ENCODE measurements at places on chromosomes 16 and 17. TPM values are rescaled to one million over a fixed set of nuclear protein-coding genes. Genes with fewer than 3 reads are reported as not detected.

Gene SBK1
- 13.0 TPM for total RNA-seq

Gene C16orf89
- not detected for total RNA-seq

Gene SAMD14
- total RNA-seq: 0.53 TPM

- no peak for DNase-seq
These were observed 79.3 kb downstream of the BANP start for GRCh38 chr16:88030498-88030897.

DNA sequence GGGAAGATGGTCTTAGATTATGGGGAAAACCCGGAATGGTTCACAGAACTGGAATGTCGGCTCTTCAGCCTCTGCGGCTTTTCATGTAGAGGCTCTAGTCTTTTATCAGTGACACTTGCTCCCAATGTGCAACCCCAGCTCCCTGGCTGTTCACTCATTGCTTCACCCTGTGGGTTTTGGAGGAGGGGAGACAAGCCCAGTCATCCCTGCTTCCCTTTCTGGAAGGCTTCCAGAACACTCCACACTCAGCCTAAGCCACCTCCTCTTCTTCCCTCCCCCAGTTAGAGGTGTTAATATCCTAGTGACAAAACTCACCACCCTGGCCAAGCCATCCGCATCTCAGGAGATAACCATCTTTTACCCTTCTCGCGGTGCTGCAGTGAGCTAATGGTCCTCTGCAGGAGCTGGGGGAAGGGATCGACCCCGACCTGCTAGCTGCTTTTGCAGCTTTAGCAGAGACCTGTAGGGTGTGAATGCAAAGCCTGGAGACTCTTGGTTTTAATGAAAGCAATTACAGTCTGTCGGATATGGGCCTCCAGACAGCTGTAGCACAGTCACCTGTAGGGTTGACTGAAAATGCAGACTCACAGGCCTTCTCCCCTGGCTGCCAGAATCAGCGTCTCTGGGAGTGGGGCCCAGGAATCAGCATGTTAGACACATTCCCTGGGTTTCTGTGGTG is 24.3 kb upstream of the LASP1NB start:
- no peak for DNase-seq

DNA sequence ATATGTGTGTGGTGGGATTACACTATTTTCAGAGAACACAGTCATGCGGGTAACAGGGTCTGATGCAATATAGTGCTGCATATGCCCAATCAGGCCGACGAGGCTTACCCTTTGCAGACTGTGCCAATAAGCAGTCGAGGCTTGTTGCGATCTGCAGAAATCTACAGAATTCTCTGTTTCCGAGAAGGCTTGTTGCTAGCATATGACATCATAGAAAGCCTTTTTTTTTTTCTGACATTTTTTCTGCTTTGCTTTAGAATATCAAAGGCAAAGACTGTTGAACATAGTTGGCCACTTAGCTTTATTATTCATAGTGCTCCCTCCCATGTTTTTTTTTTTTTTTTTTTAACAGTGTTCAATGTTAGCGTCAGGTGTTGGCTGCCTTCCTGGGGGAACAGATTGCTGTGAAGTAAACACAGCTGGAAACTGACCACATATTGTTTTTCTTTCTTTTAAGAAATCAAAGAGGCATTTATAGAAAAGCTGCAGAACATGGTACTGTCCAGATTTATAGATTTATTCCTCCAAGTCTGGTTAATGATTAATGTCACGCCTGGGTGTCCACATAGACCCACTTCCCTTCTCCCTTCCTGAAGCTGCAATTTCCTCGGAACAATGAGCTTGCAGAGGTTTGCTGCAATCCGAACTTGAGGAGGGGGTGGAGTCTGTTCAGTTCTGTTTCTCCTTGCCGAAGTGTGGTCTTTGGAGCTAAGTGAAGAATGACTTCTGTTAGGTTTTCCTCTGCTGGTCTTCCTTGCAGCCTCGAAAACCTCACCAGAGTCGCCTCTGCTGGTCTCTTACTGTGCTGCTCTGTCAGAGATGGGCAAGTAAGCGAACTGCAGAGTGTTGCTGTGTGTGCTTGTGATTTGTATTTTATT is 87.3 kb downstream of the MAP2K6 start:
- no peak for DNase-seq

GRCh38 chr17:72404872-72405271 is 284.1 kb downstream of the SOX9 start:
- DNase-seq: no peak

GRCh38 chr17:9241371-9241712 is 220.0 kb downstream of the NTN1 start:
- DNase-seq: no peak

- DNase-seq: no peak
These were observed 1000.5 kb downstream of the KCNJ18 start for GRCh38 chr17:22692806-22693171.
